ENCODE measurements at places on chromosomes 4 and X.

- no peak for DNase-seq
These were observed 132.7 kb downstream of the ARHGAP24 start for GRCh38 chr4:85607624-85608023.

DNA sequence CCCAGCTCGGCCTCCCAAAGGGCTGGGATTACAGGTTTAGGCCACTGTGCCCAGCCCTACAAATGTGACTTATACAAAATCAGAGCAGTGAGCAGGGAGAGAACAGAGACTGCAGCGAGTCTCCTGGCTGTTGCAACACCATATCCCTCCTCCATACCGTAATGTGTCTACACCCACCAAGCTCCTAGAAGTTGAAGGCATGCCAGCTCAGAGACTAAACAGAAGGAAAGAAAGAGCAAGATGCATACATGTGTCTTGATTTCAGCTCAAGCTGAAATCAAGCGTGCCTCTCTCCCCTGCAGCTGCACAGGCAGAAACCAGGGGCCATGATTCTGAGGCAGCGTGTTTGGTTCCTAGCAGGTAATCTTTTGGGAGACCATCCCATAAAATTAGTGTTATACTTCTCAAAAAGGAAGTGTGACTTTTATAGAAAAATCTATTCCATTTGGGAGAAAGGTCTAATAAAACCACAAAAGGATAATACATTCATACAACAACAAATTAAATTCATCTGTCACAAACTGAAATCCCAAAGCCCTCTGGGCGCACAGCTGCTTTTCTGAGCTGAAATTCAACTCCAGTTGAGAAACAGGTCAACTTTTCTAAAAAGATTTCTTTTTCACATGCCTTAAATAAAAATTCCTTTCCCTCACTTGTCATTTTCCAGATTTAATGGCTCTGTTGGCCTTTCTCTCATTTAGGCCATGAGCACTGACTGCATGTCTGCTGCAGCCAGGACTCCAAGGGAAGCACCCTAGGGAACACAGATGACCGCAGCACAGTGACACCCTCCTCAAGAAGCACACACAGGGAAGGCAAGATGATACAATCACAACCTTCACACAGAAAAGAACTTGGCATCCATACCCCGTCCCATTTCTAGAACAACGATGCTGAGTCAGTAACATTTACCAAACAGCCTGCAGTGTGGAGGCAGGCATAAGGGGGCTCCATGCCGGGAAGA, 34.4 kb downstream of the AFAP1 start:
- DNase-seq: no peak

GRCh38 chrX:113802837-113803236, 781.0 kb upstream of the HTR2C start:
- no peak for DNase-seq

DNA sequence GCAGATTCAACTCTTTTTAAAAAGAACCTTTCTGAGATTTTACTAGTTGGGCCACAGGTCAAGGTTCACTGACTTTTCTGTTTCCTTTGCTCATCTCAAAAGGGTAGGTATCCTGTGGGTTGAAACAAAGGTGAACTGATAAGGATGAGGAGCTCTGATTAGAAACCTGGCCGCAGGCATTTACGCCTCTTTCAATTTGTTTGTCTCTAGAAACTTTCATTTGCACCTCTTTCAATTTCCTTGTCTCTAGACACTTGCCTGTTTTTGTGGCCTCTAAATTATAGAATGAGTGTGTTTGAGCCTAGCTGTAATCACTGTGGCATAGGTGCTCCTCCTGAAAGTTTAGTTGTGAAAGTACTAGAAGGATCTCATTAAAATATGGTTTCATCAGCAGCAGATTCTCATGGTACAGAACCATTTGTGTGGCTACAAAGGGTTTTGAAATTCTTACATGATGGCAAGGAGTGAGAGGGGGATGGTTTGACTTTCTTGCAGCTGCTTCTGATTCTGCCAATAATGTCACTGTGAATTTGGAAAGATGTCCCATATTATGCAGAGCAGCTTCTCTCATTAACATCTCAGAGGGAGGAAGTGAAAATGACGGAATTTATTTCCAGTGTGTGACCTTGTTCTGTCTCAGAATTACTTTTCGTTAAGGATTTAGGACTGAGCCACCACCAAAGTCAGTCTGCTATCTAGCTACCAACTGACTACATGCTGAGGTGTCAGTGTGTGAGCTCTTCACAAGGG, 142.2 kb downstream of the SH2D1A start:
- DNase-seq: no peak

DNA sequence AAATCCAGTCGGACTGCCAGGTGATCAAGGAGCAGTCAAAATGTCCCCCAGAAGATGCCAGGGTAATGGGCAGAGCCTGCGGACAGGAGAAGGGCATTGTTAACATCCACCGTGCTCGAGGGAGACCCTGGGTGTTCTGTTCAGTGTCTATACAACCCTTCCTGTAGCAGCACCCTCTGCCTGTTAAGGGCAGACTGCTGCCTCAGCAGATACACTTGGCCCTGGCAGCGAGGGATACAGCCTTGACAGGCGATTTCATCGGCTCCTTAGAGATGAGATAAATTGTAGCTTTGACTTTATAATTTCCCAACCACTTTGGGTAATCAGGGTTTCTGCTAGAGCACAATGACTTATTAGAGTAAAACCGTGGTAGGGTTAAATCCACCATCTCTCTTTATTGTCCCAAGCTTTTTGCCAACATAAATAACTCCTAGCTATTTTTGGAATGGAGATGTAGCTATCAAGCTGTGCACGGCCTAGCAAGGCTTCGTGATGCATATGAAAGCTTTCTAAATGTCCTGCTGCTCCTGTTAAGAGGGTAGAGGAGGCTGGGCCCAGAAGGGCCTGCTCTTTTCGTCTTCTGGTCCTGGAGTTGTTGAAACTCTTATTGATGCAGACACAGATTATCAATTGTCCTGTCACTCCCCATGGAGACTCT, 195.9 kb downstream of the CPEB2 start:
- DNase-seq: no peak

DNA sequence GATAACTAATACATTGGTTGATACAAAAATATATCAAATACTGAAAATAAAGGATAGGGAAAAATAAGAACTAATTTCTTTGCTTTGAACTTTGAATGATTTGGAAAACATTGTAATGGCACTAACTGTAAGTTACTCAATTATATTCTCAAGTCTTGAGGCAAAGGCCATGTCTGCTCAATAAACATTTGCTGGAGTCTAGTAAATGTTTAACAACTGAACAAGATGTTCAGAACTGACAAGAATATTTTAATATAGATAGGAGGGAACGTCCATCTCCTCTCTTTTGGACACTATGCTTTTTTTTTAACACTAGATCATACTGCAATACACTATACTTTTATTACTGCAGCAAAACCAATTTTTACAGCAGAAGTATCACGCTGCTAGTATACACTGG, 76.2 kb downstream of the PRSS12 start:
- no peak for DNase-seq

GRCh38 chr4:124429746-124430250, 282.7 kb downstream of the ANKRD50 start:
- DNase-seq: no peak

- DNase-seq: no peak
These were observed 702.4 kb upstream of the EPHA5 start for GRCh38 chr4:66372706-66373105.

DNA sequence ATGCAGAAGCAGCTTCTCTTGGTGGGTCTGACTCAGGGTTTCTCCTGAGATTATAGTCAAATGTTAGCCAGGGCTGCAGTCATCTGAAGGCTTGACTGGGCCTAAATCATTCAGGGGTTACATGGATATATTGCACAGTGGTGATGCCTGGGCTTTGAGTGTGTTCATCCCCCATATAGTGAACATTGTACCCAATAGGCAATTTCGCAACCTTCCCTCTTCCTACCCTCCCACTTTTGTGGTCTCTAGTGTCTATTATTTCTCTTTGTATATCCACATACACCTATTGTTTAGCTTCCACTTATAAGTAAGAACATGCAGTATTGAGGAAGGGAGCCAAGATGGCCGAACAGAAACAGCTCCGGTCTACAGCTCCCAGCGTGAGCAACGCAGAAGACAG, 90.3 kb upstream of the CAMK2D start:
- DNase-seq: no peak

DNA sequence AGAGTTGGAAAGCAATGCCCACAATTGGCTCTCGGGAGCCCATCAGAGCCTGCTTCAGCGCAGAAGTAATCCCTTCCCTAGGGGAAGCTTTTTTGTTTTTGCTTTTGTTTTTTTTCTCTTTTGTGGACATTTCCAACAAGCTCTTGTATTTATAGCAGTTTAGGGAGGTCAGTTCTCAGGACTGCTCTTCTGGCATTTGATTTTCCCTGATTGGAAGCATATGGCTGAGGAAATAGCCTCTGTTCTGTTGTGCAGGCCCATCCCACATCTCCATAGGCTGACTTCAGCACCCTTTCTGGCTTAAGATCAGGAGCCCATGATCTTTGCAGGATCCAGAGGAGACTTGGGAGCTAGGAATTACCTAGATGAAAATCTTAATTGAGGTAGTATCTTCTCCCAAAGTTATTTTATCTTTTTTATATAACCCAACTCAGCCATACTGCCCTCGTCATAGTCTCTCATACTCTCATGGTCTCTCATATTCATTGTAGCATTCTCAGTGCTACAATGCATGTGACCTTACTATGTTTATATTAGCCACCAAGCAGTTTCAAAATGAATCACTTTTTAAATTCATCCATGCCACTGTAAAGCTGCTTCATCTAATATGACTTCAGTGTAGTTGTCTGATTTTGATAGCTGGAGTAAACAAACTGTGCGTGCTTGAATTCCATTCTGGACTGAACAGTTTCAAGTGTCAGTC, 16.7 kb downstream of the PAGE4 start:
- DNase-seq: no peak

- no peak for DNase-seq
These were observed 1737.7 kb upstream of the PCDH10 start for GRCh38 chr4:131411393-131411792.

DNA sequence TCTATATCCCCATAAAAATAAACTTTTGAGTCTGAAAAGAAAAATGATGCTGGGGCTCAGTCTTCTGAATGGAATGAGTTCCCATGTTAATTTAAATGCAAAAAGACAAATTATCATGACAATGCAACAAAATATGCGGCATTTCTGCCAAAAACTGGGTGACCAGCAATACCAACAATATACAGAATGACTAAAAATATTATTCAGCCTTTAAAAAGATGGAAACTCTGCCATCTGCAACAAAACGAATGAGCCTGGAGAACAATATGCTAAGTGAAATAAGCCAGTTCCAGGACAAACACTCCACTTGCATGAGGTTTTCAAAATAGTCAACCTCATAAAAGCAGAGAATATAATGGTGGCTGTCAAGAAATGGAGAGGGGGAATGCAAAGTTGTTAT, 558.5 kb downstream of the IL15 start:
- DNase-seq: no peak

- no peak for DNase-seq
These were observed 23.4 kb downstream of the SMS start for GRCh38 chrX:21963731-21964405.

DNA sequence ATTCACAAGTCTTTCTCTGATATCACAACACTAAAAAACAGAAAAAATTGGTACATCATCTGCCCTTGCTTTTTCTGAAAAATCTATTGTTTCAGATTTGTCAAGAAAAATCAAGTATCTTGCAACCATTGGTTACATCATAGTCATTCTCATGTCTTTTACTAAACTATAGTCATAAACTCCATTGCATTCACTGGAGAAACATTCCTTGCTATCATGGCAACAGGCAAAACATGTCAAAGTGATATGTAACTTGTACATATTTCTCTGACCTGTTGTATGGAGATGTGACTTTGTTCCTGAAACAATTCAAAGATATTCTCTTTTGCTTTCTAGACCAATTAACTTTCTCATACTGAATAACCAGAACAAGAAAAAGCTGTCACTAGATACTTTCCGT, 121.9 kb upstream of the ANK2 start:
- no peak for DNase-seq

- DNase-seq: no peak
These were observed 24.2 kb downstream of the SUV39H1 start for GRCh38 chrX:48720577-48721250.

- DNase-seq: no peak
These were observed at the start of gene GABRE for GRCh38 chrX:151974336-151975227. Gene GABRE (minus strand): TSS chrX:151974676. CDS start chrX:151974625, 51 bp downstream.

DNA sequence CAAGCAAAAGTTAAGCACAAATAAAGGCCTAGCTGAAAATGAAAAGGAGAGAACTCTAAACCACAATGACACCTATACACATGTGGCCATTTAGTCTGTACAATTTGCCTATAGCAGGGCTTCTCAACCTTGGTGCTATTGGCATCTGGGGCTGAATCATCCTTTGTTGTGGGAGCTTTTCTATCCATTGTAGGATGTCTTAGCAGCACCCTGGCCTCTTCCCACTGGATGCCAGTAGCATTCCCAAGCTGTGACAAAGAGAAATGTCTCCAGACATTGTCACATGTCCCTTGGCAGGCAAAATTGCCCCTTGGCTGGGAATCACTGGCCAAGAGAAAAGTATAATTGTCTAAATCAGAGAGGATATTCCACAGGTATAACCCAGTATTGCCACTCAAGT, 13.5 kb upstream of the PRPS2 start:
- no peak for DNase-seq

DNA sequence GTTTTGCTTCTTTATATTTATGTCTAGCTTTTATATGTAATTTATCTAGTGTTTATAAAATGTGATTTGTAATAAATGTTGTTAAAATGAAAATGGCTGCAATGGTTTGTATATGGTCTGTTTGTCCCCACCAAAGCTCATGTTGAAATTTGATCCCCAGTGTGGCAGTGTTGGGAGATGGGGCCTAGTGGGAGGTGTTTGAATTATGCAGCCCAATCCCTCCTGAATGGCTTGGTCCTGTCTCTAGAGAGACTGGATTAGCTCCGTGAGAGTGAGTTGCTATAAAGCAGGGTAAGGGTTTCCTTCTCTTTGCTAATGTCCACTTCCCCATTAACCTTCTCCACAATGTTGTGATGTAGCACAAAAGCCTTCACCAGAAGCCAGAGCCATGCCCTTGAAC, 30.0 kb upstream of the JADE3 start:
- DNase-seq: no peak

DNA sequence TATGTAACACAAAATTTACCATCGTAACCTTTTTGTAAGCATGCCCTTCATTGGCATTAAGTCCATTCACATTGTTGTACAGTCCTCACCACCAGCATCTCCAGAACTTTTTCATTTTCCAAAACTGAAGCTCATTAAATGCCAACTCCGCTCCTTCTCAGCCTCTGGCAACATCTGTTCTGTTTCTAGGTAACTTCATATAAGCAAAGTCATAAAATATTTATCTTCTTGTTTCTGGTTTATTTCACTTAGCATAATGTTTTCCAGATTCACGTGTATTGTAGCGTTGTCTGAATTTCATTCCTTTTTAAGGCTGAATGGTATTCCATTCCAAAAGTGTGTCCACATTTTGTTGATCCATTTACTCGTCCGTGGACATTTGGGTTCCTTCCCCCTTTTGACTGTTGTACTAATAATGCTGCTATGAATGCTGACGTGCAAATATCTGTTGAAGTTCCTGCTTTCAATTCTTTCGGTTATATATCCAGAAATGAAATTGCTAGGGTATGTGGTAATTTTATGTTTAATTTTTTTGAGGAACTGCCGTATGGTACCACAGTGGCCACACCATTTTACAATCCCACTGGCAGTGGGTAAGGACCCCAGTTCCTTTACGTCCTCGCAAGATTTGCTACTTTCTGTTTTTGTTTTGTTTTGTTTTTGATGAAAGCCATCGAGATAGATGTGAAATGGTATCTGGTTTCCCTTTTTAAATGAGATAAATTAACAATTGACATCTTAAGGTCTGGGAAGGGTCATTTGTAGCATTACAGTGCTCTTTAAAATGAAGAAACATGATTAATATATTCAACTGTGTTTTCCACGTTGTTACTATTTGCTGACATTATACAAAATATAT, 63.4 kb downstream of the PTTG2 start:
- DNase-seq: no peak
